ENCODE measurements at places on chromosomes 5 and 9.

DNA sequence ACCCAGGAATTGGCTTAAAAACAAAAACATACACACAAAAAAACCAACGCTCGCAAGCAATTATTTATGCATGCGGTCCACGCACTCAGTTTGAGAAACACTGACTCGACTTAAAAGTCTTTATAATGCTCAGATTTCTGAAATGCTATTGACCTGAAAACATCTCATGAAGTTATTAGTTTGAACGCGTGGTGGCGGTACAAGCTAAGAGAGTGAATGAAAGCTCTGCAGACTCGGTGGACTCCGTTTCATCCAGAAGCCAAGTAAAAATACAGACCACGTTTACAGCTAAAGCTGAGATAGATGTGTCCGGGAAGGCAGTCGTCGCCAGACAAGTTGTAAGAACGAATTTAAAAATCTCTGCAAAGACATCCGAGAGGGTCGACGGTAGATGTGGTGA, at the start of gene PCDHB6:
PCDHB6 (plus strand) TSS at position 246 of the 400 bp plus-strand sequence. CDS start 201 bp downstream, outside the sequence.
- peak; percentile 20 for DNase-seq

DNA sequence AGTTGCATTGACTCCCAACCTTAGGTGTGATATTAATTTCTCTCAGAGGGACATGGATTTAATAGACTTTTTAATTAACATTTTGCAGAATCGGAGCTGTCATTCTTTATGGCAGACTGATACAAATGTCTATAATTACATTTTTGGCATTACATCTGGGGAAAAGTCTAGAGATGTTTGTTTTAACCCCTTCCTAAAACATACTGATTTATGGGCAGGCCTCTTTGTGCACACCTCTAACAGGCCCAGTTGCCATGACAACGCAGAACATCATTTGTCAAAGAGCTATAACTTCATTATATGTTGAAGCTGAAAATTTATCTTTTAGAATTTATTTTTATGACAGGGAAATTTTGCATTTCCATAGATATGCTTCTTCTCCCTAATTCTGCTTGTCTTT, 158.5 kb downstream of the NTRK2 start:
- DNase-seq = no peak

DNA sequence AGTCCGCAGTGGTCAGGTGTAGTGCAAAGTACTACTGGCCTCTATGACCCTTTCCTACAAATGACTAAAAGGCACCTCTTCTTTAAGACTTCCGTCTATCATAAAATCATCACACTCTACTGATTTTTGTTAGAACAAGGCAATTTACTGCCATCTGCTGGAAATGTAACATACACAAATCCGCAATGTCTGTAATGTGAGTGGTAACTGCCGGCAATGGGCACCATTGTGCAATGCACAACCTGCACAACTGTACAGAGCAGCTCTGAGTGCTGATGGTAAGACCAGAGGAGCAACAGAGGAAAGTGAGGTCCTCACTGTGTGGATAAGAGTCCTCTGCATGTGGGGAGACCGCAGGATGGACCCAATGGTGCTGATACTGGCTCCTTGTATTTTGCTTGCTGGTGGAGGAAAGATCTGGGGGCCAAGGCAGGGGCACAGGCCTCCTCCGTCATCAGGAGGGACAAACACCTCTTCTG, 103.7 kb downstream of the ATPSCKMT start:
- DNase-seq = no peak

- DNase-seq = peak; percentile 13
These were observed 35.0 kb upstream of the PCSK5 start for GRCh38 chr9:75855509-75855908.

DNA sequence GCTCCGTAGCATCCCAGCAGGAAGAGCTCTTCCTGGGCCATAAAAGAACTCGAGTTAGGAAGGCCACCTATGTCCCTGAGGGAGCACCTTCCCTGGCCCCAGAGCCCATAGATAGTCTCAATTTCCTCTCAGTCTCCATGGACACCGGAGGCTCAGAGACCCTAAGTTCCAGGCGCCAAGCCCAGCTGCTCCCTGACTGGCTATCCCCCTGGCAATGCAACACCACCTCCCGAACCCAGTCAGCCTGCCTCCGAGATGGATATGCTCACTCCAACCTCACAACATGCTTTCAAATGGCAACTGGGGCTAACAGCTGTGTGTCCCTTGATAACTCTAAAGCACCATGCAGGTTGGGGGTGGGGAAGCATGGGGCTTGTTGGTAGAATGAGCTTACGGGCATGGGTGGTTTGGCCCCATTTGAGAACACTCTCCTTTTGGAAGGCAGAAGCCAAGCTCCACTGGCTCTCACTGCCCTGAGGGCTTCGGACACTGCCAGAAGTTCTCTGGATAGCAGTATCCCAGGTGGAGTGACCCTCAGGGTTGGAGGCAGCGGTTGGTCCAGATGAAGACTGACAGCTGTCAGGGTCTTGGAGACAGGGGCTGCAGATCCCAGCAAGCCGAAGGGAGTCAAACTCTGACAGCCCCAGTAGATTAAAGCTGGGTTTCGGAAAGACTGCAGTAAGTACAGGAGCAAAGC, 165.3 kb downstream of the PAX5 start:
- no peak for DNase-seq

GRCh38 chr9:134384811-134385479, 58.7 kb downstream of the RXRA start:
- no peak for DNase-seq

DNA sequence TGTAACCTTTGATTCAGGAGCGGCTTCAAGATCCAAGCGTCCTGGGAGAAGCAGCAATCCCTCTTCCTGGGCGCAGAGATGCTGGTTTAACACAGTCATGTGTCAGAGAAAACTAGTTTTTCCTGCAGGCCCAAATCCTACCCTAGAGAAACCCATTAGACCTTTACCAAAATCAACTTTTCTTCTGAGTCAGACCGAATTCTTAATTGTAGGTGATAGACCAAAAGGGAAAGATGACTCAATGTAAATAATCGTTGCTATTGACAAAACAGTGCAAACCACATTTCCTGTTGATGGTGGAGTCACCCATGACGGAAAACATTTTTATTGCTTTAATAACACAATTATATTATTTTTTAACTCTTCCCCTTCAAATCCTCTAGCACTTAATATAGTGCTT, 40.1 kb downstream of the SLC1A1 start:
- DNase-seq = no peak

GRCh38 chr9:100686420-100686819, 108.5 kb downstream of the CAVIN4 start:
- DNase-seq = no peak

DNA sequence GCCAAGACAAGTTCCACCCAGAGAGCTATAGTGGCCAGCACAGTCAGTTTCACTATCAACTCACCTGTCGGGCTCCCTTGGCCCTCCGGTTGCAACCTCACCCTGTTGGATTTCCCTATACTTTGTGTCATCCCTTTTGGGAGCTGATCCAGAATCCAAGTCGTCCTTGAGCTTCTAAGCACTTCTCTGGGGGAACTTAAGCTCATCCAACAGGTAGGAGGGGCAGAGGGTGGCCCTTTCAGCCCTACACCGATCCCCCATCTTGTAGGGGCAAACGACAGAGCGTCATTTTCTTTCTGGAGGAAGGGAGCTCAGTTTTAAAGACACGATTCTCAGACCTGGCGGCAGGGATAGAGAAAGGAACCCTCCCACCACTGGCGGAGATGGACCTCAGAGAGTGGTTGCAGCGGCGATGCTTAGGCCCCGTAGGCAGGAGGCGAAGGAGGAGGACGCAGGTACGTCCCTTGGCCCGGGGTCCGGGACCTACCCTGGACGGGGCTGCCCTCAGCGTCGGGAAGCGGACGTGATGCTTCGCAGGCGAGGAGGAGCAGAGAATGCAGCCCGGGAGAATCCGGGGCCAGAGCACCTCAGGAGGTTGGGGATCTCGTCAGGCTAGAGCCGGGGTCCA, 519 bp downstream of the ZER1 start:
- DNase-seq = peak; percentile 30

- no peak for DNase-seq
These were observed 31.0 kb upstream of the PHF24 start for GRCh38 chr9:34927061-34927460.

DNA sequence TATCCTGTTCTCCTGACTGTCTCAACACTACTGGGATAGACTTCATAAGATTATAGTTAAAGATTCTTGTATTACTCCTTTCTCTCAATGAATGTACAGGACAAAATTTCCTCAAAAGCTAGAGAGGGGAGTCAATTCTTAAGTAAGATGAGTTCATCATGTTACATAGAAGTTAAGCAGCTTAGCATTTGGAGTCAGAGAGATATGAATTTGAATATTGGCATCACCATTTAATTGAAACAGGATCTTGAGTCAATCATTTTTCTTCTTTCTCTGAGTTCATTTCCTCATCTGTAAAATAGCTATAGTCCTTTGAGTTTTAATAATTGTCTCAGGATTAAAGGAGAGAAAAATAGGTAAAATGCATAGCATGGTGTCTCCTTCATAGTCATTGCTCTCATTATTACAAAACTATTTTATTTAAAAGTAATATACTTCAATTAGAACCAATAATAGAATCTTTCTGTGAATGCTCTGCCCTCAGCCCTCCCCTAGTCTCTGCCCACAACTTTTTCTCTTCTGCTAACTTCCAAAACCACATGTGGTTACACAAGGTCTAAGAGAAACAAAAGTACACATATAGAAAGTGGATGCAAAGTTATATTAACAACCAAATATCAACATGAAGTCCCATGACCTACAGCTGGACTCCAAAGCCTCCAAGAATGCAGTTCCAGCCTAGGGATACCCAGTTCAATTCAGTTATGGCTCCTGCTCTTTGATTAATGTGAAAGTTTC, 265.6 kb downstream of the TLE1 start:
- DNase-seq = no peak

- peak; percentile 65 for DNase-seq
These were observed 403 bp downstream of the NINJ1 start for GRCh38 chr9:93133681-93134014.

DNA sequence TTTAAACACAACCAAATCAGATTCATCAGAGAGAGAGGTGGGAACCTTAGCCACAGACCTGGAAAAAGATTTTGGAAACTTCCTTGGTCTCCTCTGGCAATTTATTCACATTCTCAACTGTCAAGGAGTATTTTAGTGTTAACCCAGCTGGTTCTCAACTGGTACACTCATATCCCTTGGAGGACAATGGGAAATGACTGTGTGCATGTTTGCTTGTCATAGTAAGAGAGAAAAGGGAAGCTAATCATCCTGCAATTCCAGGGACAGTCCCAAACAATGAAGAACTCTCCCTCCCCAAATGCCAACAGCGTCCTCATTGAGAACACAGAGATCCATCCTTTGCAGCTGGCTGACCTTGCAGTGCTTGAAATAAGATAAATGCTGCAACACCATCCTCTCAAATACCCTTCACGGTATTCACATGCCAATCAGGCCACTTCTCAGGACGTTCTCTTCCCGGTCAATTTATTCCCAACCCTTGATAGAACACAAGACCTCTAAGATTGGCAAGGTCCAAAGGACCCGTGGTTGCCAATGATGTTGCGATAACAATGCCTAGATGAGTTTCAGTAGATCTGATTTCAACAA, 75.5 kb downstream of the EPB41L4B start:
- DNase-seq = no peak

- no peak for DNase-seq
These were observed 186.5 kb upstream of the ANKRD55 start for GRCh38 chr5:56419667-56420066.

DNA sequence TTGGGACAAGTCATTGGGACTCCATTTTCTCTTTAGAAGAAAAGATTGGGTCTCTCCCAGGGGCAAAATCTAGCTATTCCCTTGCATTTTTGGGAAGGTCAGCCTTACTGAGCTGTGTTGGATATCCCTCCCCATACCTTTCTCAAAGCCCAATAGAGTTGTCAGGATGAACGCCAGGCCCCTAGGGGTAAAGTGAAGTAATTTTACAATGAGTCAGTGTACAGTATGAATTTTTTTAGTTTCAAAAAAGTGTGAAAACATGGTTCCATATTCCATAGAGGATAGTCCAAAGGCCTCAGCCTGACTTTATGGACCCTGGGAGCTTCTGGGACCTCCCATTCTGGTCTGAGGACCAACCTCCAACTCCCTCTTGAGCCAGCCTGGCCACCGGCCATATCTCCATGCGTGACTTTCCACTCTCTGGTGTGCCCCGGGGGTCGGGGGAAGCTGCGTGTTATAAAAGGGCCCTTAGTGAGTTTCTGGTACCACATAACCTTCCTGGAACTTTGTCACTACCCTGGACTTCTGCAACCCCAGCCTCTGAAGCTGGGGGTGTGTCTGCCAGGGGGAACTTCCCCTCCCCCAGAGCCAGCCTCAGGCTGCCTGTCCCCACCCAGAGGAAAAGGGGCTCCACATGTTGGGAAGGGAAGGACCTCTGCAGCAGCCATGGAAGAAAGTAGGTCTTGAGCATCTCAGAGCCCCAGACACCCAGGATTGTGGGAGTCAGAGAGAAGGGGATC, 52.4 kb upstream of the SYNPO start:
- no peak for DNase-seq

DNA sequence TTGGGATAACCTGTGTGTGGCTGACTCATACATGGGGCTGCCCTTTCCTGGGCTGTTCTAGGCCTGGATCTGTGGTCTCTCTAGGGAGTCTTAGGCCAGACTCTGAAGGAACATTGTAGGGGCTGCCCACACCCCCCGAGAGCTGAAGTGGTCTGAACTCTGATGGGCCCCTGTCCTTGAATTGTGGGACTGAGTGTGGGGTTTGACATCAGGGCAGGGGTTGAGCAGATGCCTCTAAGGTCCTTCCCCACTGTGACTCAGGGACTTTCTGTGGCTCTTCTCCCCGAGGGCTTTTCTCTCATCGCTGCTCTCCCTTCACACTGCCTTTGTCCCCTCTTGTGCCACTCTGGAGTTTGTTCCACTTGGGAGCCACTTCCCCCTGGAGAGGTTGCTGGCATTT, 215.0 kb downstream of the MELK start:
- DNase-seq = no peak

DNA sequence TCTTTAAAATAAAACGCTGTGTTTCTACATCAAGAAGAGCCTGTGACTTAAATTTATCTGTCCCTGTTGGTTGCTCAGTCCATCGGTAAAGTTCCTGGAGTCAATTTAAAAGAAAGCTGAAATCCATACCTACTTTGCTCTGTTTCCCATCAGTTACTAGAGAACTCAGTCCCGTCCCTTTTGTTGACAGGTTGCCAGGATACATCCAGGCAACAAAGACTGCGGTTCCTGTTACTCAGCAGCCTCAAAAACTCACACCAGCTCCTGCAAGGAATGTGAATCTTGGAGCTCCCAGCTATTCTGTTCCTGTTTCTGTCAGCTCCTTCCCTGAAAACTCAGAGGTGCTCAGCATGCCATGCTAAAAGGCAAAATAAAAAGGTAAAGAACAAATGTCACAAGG, at the start of gene ZNF474:
ZNF474 (plus strand) TSS at position 241 of the 400 bp plus-strand sequence. CDS start 22,445 bp downstream, outside the sequence.
- DNase-seq = peak; percentile 38
